Activated naive CD4-positive, alpha-beta T cell treated with anti-CD3 and anti-CD28 coated beads, Interleukin-2, amount 50 U/mL, for 72 hours (primary cell): ENCODE measurements at places on chromosomes 1 and 21. TPM values are rescaled to one million over a fixed set of nuclear protein-coding genes. Genes with fewer than 3 reads are reported as not detected.

The AK2 gene
- 425 TPM for total RNA-seq

The CR1 gene
- total RNA-seq, result 0.02 TPM

GRCh38 chr1:230618537-230618936, 23.7 kb upstream of the COG2 start:
- DNase-seq, result no peak

- peak; percentile 79 for DNase-seq
Measured at GRCh38 chr21:36747815-36748383, 49.0 kb downstream of the SIM2 start.

DNA sequence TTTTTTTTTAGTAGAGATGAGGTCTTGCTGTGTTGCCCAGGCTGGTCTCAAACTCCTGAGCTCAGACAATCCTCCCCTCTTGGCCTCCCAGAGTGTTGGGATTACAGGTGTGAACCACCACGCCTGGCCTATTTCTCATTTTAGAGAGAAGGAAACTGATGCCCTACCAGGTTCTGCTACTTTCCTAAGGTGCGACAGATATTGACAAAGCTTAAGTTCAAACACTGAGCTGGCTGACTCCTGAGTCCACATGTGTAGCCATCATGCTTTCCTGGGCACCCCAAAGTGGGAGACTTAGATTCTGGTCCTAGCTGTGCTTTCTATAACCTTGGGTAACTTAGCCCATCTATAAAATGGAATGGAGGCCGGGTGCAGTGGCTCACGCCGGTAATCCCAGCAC, 5.1 kb upstream of the TMEM222 start:
- no peak for DNase-seq

DNA sequence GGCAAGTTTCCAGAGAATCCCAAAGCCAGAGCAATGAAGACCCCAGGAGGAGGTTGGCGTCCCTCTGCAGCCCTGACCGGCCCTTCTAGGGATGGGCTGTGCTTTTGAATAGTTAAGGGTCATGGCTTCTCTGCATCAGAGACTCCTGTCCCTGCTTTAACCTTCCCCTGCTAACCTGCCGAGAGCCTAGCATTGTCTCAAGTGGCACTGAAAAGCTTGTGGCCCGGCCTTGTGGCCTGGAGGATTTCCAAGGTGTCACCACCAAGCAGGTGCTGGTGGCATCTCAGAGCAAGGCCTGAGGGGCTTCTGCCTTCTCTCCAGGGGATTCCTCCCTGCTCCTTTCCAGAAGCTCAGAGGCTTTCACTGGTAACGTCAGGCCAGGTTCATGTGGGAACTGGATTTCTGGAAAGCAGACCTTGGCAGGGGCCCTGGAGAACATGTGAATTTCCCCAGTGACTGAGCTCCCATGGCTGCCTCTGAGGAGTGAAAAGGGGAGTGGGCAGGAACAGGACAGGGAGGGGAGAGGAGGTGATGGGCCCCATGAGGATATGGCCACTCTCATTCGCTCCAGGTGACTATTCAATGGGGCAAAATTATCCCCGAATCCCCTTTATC, 409.9 kb downstream of the PTPRU start:
- DNase-seq, result peak; percentile 23

The TNNT2 gene
- total RNA-seq, result not detected

DNA sequence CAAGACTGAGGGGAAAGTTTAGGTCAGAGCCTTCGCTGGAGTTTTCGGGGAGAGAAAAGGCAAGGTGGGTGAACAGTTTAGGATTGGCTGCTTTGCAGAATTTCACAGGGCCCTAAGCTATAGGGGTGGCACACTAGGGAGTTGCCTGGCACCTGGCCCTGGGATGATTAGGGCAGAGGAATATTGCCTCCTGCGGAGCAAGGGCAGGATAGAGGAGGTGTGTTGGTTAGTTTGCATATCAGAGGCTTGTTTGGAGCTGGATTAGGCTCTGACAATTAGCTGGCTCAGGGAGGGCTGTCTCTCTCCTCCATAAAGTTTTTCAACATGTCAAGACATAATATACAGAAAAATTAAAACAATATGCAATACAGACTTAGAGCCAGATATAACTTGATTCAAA, 436.4 kb downstream of the DISC1 start:
- DNase-seq, result no peak

The KCTD3 gene
- 0.59 TPM for total RNA-seq

DNA sequence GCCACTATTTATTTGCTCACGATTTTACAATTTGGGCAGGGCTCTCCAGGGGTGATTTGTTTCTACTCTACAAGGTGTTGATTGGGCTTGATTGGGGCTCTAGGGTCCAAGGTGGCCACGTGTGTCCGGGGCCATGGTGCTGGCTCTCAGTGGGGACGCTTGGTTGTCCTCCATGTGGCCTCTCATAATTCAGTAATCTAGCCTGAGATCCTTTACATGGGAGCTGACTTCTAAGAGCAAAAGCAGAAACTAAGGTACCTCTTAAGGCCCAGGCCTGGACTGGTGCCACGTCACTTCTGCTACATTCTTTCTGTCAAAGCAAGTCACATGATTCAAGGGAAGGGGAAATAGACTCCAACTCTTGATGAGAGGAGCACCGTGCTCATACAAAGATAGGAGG, 8.1 kb upstream of the PSRC1 start:
- no peak for DNase-seq

The PLXNA2 gene
- 0.39 TPM for total RNA-seq

The CD52 gene
- total RNA-seq, result 698 TPM

The CD2 gene
- total RNA-seq, result 437 TPM

DNA sequence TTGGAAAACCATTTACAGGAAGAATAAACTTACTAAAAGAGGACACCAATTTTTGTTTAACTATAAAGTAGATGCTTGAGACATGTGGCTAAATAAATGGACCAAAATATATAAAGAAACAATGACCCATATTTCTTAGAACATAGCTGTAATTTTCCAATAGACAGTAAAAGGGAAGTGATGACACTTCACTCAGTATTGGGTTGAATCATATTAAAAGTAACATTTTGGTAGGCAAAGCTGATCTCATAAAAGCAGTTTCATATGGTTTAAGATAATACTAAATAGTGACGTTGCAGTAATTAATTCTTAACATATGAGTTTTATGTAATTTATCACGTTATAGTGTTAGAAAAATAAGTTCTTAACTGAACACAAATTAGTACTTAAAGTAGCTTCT, 308.9 kb upstream of the RUNX1 start:
- DNase-seq, result no peak

GRCh38 chr1:172277275-172277674, 143.2 kb upstream of the C1orf105 start:
- no peak for DNase-seq

The LMX1A gene
- total RNA-seq, result not detected

- DNase-seq, result no peak
Measured at GRCh38 chr1:194538453-194538852, 1352.0 kb upstream of the B3GALT2 start.

DNA sequence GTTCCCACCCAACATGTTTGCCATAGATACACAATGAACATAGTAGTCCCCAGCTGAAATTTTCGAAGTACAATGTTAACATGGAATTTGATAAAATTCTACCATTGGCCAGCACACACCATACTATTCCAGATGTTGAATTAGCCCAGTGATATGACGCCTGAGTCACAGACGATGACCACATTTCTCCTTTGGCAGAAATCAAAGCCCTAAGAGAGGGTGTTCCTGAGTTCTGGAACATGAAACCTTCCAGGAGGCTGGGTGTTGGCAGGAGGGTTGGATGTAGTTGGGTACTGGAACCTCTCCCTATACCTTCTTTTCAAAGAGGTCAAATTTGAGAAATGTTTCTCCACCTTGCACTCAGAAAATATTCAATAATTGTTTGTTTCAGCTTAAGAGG, 37.8 kb downstream of the LPAR3 start:
- no peak for DNase-seq

The GBP6 gene
- total RNA-seq, result 0.11 TPM

The EVA1B gene
- total RNA-seq, result 2.0 TPM

The PHC2 gene
- 34.5 TPM for total RNA-seq

- no peak for DNase-seq
Measured at GRCh38 chr1:54697896-54698295, 17.8 kb upstream of the TTC4 start.

The FHAD1 gene
- total RNA-seq, result 0.27 TPM

The ITLN2 gene
- not detected for total RNA-seq

The NUAK2 gene
- 6.8 TPM for total RNA-seq

DNA sequence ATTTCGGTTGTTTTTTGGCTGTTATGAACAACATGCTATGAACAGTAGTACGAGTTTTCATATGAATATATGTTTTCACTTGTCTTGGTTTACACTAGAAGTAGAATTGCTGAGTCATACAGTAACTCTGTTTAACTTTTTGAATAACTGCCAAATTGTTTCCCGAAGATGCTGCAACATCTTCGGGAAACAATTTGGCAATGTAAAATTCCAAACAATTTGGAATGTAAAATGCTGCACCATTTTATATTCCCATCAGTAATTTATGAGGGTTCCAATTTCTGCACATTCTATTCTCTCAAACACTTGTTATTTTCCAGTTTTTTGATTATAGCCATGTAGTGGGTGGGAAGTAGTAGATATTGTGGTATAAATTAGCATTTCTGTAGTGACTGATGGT, 11.6 kb downstream of the PCBP3 start:
- no peak for DNase-seq

The GPATCH2 gene
- total RNA-seq, result 8.0 TPM

DNA sequence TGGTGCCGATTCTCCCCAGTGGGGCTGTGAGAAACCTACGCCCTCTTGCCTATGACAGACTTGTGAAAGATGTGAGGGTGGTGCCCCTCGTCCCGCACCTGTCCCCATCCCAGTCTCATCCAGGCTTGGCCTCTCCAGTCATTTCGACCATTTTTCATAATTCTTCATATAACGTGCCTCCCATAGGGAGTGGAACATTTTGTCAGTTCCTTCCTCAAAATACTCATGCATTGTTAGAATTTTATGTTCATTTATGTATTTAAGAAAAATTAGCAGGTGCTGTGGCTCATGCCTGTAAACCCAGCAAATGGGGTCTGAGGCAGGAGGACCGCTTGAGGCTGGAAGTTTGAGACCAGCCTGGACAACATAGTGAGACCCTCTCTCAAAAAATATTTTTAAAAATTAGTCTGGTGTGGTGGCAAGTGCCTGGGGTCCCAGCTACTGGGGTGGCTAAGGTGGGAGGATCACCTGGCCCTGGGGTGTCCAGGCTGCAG, 19.7 kb upstream of the SMPDL3B start:
- DNase-seq, result no peak

GRCh38 chr1:88291611-88292354, 392.3 kb upstream of the PKN2 start:
- DNase-seq, result no peak

DNA sequence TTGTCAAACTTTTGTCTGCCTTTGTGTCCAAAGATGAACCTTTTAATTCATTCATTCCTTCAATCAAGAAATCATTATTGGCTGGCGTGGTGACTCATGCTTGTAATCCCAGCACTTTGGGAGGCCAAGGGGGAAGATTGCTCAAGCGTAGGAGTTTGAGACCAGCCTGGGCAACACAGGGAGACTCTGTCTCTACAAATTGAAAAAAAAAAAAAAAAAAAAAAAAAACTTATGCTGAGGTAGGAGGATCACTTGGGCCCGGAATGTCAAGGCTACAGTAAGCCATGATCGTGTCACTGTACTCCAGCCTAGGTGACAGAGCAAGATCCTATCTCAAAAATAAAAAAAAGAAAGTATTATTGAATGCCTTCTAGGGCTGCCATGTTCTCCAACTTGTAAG, 51.3 kb upstream of the CXADR start:
- no peak for DNase-seq

The XKR8 gene
- total RNA-seq, result 4.6 TPM

The OR2T35 gene
- total RNA-seq, result not detected

- DNase-seq, result no peak
Measured at GRCh38 chr1:224689374-224689773, 73.3 kb downstream of the CNIH3 start.

DNA sequence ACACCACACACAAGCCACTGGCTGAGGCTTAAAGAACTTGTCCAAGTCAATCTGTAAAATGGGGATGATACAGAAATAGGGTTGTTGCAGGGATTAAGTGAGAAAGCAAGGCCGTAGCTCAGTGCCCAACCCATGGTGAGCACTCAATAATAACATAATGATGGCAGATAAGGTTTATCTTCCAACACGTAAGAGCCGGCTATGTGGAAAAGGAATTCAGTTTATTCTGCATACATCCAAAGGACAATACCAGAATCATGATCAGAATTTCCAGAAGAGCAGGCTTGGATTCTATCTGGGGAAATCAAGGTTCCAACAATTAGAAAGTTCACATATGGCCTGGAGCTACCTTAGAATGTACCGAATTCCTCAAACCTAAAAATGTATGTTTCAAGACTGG, 4.6 kb downstream of the TMPRSS2 start:
- no peak for DNase-seq

The SPRR2E gene
- total RNA-seq, result not detected

- DNase-seq, result no peak
Measured at GRCh38 chr1:231485029-231485784, 43.3 kb upstream of the TSNAX start.

The CHI3L1 gene
- 0.49 TPM for total RNA-seq

- no peak for DNase-seq
Measured at GRCh38 chr1:180642781-180643180, 11.0 kb downstream of the XPR1 start.

DNA sequence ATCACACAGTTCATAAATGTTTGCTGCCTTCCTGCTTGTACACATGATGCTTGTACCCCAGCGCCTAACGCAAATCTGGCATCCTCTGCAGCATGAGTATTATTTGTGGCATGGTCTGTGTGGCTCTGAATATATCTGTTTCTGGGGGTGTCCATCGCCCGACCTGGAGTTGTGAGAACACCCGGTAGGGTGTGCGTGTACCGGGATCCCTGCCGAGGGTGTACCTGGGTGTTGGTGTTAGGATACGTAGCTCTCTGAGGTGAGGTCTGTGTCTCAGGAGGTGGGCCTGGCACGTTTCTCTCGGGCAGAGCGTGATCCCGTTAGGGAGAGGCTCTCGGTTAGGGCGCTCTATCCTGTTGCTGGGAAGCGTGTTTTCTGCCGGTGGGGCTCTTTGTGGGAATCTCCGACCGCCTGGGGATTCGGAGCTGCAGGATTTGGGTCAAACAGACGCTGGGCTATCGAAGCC, 10.4 kb upstream of the CDC20 start:
- no peak for DNase-seq

The SEMA6C gene
- total RNA-seq, result 2.8 TPM

DNA sequence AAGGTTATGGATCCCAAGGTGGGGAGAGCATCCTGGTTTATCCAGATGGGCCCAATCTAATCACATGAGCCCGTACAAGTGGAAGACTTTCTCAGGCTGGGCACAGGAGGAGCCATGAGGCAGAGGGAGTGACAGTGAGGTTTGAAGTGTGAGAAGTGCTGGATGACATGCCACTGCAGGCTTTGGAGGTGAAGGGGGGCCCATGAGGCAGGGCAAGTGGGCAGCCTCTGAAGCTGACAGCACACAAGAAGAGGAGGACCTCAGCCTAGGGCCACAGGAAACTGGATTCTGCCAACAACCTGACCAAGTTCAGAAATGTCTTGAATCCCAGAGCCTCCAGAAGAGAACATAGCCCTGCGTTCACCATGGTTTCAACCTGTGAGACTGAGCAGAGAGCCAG, 311.6 kb downstream of the DISC1 start:
- no peak for DNase-seq

GRCh38 chr1:197763307-197763706, 12.0 kb downstream of the DENND1B start:
- DNase-seq, result no peak

The DMRTA2 gene
- total RNA-seq, result not detected

GRCh38 chr1:204879351-204879750, 8.7 kb downstream of the NFASC start:
- DNase-seq, result no peak

The KMO gene
- total RNA-seq, result not detected
